NCI-H460 (cell line): ENCODE measurements at places on chromosomes 3 and 15.

- DNase-seq, result no peak
Measured at GRCh38 chr3:71974786-71975185, 189.8 kb upstream of the PROK2 start.

DNA sequence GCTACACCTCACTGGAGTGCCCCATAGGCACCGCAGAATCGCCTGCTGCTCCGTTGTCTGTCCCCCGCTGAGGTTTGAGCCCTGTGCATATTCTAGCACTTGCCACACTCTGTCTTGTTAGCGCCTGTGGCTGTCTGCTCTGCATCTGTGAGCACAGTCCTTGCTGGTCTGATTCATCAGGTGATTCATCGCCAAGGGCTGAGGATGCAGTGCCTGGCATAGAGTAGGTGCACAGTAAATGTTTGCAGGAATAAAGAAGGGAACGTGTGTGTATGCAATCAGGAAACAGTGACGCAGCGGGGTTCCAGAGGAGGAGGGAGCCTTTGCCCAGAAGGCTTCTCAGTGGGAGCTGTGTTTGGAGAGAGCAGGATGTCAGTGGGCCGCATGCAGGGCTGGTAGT lies 124.0 kb upstream of the PLXNA1 start:
- no peak for DNase-seq

- DNase-seq, result no peak
Measured at GRCh38 chr15:38225381-38225780, 27.3 kb upstream of the SPRED1 start.

DNA sequence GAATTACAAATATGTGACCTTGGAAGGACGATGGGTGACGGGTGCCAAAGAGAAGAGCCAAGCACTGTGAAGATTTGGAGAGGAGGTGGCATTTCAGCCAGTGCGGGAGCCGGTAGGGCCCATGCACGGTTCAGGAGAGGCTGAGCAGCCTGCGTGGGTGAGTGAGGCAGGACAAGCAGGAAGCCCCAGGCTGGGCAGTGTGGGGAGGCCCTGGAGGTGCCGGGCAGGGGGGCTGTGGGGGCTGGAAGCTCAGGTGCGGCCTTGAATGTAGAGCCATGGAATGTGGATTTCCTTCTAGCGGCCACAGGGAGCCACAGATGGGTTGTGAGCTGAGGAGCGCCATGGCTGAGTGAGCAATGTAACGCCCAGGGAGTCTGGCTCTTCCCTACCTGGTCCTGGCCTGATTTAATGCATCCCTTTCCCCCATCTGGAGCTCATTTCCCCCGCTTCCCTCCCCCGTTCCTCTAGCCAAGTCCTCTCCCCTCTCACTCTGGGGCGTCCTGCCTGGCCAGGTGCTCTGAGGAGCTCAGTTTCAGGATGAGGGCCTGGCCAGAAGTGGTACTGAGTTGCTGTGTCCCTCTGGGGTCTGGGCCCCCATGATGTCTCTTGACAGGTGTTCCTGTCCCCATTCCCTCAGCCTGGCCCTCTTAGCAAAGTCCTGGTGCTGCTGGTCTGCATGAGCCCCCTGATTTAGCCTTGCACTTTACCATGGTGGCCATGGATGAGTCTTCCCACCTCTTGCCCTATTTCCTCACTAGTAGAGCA lies 41.8 kb upstream of the IQSEC1 start:
- no peak for DNase-seq

DNA sequence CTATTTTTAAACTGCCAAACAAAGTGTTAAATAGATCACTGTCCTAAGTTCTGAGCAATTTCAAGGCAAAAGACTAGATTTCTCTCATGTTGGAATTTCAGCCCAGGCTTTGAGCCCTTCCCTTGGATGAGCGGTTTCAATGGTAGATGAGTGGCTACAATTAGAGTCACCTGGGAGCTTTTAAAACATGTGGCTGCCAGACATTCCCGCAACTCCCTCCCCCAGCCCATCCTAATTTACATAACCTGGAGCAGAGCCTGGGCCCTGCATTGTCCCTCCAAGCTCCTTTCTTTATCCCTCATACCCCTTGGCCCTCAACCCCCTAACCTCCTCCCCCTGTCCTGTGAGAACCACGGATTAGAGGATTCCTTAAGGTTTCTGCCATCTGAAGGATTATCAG lies 357.5 kb upstream of the UMPS start:
- no peak for DNase-seq

DNA sequence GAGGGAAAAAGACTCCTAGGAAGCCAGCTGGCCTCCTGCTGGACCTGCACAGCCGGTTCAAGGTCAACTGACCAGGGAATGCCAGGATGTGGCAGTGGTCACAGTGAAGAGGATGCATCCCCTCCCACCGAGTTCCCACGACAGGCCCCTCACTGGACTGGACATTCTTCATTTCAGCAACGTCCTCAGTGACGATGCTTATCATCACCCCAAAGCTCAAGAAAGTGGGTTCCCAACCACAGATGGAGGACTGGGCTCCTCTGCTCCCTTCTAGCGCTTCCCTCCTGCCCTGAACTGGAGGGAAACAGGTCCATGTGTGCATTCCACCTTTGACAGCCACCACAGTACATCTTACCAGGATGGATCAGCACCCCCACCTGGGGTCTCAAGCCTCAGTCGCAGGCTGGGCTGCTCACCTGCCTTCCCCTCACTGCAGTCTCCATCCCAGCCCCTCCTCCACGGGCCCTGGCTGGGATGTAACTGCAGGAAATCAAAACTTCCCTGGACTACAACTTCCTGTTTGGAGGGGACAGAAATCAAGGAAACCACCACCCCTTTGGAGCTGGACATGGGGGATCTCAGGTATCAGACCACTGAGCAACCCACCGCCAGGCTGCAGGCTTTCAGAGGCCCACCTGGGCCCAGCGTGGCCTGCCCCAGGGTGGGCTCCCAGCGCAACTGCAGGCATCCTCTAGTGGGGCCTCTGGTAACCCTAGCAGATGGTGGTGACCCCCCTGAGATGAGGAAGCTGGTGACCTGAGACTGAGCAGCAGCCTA lies 7.3 kb downstream of the CALML4 start:
- no peak for DNase-seq

DNA sequence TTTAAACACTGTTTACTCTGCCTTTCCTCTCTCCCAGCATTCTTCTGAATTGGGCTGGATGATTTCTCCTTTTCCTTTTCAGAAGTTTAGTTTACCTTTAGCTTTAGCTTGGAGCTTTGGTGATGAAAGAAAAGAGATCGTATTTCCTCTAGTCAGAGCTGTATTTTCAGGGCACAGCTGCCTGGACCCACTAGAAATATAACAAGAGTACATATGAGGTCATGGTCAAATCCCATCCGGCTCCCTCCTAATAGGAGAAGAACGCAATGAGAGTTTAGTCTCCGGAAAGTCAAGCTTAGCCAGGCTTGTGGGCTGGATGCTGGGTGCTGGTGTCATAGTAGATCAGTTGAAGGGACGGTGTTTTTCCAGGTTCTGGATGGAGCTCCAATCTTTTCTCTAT lies 177.1 kb upstream of the PFN2 start:
- DNase-seq, result no peak

- no peak for DNase-seq
Measured at GRCh38 chr3:171862993-171863521, 19.9 kb downstream of the TMEM212 start.

DNA sequence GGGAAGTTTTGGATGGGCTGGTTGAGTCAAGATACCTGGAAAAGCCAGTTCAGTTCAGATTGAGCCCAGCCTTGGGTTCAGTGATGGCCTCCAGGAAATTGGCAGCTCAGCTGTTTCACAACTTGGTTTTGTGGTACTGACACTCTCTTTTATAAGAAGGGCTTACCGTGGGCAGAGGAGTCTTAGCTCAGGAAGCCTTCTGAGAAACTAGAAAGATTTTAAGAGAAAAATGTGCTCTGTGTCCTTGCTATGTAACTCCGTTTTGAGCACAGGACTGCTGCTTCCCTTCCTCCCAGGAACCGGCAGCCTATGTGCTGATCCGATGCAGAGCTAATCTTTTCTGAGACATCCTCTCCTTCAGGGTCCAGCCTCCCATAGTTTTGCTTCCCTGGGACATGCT lies 46.6 kb upstream of the RASGRP1 start:
- no peak for DNase-seq

DNA sequence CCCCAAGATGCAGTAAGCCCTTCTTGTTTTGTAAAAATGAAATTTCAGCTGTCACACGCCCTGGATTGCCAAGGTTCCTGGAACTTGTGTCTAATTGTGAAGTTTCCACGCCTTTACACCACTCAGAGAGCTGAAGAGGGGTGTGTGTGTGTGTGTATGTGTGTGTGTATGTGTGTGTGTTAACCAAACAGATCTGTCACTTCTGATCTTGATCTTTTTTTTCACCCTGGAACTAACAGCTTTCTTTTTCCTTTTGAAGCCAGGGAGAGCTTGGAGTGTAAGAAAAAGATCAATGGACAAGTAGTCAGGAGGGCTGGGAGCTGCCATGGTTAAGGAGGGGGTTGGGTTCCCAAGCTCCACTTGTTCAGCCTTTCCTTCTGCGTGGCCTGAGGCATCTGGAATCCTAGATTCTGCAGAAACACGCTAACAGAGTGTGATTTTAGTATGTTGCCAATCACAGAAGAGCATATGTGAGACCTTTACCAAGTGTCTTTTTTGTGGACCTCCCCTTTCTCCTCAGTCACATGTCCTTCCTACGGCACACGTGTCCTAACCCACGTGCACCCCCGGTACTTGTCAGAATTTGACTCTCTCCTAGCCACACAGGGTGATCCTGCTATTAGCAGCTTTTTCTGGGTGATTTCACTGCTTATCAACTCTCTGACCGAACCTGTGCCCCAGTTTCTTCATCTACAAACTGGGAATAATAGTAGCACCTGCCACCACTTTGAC lies 11.5 kb downstream of the TIMP4 start:
- no peak for DNase-seq

GRCh38 chr3:109921509-109921908 lies 584.2 kb upstream of the DPPA4 start:
- DNase-seq, result no peak

DNA sequence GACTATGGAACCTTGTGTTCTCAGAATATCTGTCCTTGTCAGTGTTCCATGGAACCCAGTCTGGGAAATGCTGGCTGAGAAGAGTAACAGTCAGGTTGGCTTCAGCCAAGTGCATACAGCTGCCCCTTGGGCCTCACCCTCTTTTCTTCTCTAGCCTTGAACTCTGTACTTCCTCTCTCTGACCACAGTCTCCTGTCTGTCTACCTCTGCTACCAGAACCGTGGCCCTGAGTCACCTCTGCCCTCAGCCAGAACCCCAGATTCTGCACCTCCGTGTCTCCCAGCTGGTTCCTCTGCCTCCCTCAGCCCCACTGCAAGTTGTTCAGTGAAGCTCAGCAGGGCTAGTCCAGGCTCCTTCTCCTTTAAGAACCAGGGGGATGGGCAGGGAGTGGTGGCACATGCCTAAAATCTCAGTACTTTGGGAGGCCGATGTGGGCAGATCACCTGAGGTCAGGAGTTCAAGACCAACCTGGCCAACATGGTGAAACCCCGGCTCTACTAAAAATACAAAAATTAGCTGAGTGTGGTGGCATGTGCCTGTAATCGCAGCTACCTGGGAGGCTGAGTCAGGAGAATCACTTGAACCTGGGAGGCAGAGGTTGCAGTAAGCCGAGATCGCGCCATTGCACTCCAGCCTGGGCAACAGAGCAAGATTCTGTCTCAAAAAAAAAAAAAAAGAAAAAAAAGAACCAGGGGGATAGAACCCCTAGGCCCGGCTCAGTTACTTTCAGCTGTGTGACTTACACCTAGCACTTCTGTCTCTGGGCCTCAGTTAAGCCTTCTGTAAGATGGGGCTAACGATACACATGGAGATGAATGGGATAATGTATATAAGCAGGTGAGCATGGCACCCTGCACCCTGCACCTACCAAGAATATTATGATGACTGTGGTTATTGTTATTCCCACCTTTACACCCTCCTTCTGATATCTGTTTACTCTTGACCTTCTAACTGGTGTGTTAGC lies 24.3 kb upstream of the TATDN2 start:
- no peak for DNase-seq

GRCh38 chr3:116034794-116035193 lies 410.5 kb downstream of the LSAMP start:
- no peak for DNase-seq

DNA sequence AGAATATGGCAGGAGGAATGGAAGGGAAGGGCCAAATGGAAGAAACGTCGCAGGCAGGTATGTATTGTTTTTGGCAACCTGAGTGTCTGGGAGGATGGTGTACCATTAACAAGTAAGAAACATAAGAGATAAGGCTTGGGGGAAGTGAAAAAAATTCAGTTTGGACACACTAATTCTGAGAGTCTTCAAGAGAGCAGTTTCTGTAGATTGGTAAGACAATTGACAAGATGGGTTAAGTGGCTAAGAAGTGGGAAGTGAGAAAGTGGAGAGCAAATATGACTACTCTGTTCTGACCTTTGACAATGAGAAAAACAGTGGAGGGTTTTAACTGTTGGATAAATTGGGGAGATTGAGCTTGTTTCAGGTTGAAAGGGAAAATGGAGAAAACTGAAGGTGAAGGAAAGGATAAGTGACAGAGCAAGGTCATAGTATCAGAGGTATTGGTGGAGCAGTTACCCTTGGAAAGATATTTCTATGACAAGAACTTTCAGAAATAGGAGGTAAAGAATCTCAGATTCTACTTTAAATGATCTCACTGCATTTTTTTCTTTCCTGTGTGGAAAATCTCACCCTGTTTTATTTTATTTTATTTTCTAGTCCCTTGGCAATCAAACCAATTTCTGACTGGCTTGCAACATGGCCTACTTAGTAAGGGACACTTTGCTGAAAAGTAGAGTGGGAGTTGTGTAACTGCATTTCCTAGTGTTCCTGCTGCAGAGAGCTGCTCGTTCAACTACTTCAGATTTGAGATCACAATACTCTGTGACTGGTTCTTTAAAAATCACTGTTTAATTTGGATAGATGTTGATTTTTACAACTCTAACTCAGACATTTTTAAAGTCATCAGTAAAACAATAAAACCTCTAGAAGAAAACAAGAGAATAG lies 23.1 kb upstream of the GABPB1 start:
- no peak for DNase-seq

DNA sequence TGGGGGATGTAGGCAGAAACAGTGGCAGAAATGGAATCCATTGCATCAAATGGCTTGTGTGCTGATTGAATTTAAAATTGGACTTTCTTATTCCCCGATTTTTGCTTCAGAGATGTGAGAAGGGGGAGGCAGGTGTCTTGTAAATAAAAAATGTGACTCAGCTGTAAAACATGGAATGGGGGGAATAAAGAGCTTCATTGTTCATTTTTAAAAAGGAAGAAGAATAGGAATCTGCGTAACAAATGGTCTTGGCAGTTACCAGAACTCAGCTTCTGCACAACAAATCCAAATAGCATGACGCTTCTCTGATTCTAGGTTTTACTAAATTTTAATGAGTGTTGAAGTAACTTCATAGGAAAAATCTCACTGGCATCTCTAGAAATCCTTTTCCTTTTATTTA lies 323.9 kb upstream of the GBE1 start:
- DNase-seq, result no peak

- DNase-seq, result no peak
Measured at GRCh38 chr3:17033516-17034168, 148.9 kb downstream of the PLCL2 start.

GRCh38 chr15:53114960-53115359 lies 324.8 kb upstream of the ONECUT1 start:
- DNase-seq, result no peak

DNA sequence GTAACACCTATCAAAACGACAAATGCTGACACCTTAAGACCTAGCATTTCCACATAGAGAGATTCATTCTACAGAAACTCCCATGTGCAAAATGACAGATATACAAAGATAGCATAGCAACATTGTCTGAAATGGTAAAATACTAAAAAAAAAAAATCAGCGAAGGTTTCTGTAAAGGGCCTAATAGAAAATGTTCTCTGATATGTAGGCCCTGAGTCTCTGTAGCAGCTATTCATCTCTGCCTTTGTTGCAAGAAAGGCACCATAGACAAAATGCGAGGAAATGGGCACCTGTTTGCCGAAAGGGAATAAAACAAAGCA lies 631 bp upstream of the MFGE8 start:
- no peak for DNase-seq

- DNase-seq, result no peak
Measured at GRCh38 chr3:8095724-8096123, 405.9 kb upstream of the LMCD1 start.
